Cardiac fibroblast (primary cell): ENCODE measurements at places on chromosomes 13 and 19.

GRCh38 chr19:10111405-10111811 lies at the start of gene P2RY11:
TSS of gene P2RY11 (plus strand) at chr19:10111693. CDS start at chr19:10111722, 29 bp downstream.
- no peak for DNase-seq

DNA sequence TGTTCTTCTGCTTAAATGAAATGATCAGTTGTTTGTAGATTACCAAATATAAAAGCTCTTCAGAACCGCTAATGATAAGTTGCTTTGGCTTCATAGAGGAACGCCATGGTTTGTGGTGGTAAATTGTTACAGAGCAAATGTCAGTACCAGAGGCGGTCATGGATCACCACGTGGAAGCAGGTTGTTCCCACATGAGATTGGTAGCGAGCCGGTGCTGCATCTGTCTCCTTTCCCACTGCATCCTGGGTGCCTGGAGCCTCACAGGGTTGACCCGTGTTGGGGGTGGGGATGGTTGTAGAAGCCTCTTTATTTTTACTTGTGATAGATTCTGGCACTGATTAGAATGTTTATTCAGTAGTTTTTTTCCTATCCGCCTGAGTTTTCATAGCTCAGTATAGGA lies 14.7 kb downstream of the GARRE1 start:
- no peak for DNase-seq

- no peak for DNase-seq
These were observed 37.4 kb downstream of the LSM14A start for GRCh38 chr19:34209726-34210125.

GRCh38 chr19:10888421-10888866 lies 17.1 kb downstream of the CARM1 start:
- DNase-seq = no peak

DNA sequence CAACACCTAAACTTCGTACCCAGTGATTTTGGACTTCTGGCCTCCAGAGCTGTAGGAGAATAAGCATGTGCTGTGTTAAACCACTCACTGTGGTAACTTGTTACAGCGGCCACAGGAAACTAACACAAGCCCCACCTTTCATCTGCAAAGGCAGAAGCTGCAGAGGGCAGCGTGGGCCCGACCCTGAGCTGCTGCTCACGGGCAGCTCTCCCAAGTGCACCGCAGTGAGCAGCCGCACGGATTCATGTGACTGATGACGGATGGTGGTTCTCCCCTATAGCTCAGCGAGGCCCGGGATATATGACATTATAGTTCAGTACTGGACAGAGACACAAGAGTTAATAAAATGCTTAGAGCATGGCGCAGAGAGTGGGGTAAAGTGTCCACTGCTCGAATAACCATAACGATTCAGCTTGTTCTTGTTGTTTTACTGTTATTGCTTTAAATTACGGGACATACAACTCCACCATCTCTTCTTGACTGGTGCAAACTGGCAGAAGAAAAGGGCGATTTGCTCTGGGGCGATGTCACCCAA lies 21.9 kb downstream of the VRK3 start:
- no peak for DNase-seq

DNA sequence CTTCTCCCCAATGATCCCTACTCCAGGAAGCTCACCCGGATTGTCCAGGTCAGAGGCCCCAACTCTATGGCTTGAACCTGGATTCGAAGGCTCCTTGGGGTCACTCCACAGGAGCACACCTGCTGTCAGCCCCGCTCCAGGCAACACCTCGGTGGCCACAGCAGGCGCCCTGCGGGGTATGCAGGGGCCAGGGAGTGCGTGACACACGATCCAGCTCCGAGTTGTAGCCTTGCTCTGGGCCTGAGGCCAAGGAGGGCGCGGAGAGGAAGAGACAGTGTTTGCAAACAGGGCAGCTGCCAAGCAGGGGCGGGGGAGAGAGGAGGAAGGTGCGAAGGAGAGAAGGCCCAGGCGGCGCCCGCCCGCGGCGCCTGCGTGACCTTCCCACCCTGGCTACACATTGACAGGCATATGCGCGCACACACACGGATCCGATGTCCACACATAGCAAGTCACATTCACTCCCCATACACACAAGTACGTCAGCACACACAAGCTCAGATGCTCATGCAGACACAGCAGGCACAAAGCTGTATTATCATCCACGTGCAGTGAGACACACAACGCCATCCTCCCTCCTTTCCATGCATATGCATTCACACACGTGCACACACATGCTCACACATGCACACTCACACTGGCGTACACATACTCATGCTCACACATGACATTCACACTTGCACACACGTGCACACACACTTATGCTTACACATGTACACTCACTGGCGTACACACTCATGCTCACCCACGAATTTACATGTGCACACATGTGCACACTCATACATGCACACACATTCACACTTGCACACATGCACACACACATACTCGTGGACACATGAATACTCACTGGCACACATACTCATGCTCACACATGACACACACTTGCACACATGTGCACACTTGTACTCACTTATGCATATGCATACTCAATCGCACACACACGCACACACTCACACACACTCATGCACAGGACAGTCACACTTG lies 10.4 kb downstream of the SBK2 start:
- DNase-seq = peak; percentile 70

GRCh38 chr13:48571126-48571913 lies 38.4 kb upstream of the RCBTB2 start:
- peak; percentile 70 for DNase-seq

DNA sequence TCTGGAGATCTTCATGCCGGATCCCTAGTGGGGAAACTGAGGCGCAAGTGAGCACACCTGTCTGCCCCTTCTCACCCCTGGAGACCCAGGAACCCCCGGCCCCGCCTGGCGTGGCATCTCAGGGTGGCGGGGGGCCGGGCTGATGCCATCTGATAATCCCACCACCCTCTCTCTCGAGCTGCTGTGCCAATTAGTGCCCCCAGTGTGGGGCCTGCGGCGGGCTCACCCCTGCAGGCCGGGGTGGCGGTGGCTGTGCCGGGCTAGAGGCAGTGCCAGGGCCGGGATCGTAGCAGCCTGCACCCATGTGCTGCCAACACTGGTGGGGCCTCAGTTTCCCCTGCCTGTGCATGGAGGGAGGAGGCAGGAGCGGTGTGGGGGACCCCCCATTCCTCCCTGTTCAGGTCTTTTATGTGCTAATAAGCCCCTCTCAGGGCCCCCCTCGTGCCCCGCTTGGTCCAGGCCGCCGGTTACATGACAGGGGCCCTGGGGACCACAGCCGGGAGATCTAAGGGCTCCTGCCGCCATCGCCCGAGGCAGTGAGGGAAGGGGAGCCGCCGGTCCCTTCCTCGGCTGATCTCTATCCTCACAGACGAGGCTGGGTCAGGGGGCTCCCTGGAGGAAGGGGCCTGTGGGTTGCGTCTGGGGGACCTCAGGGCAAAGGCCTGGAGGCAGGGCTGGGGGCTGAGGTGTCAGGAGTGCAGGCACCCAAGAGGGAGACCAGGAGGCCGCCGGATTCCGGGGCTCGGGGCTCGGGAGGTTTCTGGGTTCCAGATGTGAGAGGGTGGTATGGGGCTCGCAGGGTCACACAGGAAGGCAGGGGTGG lies 8.3 kb downstream of the EFNA2 start:
- no peak for DNase-seq

DNA sequence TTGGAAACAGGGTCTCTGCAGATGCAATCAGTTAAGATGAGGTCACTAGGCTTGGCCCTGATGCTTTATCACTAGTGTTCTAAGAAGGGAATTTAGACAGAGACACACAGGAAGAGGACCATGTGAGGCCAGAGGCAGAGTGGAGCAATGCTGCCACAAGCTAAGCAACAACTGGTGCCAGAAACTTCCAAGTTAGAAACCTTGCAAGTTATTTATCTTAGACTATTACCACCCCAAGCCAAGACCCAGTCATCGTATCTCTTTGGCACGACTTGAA lies 81.1 kb downstream of the DOCK9 start:
- DNase-seq = no peak

- DNase-seq = peak; percentile 55
These were observed 31.7 kb downstream of the IER2 start for GRCh38 chr19:13181747-13182388.

- DNase-seq = no peak
These were observed 892.9 kb downstream of the OLFM4 start for GRCh38 chr13:53921473-53921872.

GRCh38 chr13:25738342-25739196 lies 313.2 kb downstream of the SHISA2 start:
- DNase-seq = peak; percentile 61

DNA sequence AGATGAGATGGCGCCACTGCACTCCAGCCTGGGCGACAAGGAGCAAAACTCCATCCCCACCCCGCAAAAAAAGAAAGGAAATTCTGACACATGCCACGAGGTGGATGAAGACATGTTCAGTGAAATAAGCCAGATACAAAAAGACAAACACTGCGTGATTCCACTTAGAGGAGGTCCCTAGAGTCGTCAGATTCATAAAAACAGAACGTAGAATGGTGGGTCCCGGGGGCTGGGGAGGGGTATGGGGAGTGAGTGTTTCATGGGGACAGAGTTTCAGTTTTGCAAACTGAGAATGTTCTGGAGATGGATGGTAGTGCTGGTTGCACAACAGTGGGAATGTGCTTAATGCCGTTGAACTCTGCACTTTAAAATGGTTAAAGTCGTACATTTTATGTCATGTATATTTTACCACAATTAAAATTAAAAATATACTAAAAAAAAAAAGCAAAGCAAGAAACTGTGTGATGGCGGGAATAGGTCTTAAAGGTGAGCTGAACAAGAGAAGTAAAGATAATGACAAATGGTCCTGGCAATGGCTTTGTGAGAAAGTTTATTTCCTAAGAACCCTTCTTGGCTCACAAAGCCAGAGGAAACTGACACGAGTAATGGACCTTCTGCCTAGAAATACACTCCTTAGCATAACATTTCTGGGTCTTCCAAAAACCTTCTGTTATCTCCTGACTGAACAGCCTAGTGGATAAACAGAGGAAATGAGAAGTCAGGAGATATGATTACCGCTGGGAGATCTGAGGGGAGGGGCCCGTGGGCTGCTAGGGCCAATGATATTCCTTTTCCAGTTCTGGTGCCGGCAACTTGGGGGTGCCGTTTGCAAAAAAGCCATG lies 4.2 kb upstream of the SPC24 start:
- DNase-seq = peak; percentile 87

DNA sequence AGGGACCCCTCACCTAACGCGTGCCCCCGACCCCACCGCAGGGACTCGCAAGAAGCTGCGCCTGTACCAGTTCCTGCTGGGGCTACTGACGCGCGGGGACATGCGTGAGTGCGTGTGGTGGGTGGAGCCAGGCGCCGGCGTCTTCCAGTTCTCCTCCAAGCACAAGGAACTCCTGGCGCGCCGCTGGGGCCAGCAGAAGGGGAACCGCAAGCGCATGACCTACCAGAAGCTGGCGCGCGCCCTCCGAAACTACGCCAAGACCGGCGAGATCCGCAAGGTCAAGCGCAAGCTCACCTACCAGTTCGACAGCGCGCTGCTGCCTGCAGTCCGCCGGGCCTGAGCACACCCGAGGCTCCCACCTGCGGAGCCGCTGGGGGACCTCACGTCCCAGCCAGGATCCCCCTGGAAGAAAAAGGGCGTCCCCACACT lies 4.7 kb upstream of the MYBPC2 start:
- peak; percentile 93 for DNase-seq

DNA sequence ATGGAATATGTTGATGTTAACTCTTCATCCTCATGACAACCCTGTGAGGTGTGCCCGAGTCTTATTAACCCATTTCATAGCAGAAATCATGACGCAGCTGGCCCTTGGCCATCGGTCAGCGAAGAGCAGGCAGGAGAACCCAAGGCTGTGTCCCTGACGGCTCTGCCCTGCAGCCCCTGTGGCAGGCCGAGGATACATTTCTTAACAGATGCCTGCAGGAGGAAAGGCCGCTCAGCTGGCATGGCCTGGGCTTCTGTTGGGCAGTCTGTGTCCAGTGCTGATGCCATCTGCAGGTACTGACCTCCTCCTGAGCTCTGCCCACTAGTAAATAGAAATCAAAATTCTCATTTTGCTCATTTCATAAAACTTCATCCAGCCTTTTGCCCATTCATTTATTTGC lies 35.4 kb upstream of the MCF2L start:
- no peak for DNase-seq

- DNase-seq = no peak
These were observed 5.1 kb downstream of the GAMT start for GRCh38 chr19:1396019-1396767.

GRCh38 chr19:797528-798414 lies 519 bp downstream of the PTBP1 start:
- peak; percentile 97 for DNase-seq

DNA sequence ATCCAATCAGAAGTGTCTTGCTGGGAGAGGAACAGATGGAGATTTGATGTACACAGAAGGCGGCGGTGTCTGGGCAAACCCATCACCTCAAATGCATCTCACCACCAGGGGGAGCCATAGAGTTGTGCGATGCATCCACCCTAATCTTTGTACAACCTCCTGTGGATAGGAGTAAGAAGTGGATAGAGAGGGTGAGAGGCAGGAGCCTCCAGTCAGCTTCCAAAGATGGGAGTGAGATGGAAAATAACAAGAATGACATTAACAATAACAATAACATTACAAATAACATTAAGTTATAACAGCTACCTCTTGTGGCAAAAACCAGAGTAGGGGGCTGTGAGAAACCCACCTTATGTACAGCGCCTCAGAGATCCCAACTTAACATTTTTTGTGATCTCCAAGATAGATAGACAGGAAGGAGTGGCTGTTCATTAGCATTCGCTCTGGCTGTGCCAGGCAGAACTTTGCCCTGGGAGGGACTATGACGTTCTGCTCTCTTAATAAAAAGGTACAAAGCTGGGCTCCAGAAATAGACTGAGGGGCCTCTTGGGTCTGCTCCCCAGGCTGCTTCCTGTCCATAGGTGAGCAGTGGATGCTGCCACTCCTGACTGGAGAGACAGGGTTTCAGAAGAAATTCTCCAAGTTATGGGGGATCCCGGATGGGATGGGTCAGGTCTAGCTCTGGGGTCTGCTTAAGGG lies 5.2 kb upstream of the CEACAM18 start:
- peak; percentile 76 for DNase-seq

GRCh38 chr13:27130979-27131623 lies 40.5 kb downstream of the USP12 start:
- DNase-seq = peak; percentile 61

DNA sequence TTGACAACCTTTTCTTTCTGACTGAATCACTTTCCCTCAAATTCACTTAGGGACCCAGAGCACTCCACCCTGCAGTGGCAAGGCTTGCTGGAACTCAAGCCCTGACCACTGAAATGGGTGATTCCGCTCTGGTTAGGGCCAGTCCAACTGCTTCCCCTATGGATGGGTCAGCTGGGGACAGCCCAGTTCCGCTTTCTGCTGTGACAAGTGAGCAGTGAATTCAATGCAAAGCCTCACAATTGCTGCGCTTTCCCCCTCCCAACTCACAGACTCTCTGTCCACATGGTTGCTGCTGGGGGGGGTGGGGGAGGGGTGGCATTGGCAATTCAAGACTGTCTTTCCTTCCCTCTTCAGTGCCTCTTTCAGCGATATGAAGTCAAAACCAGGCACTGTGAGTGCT lies 18.7 kb downstream of the CD70 start:
- DNase-seq = no peak

GRCh38 chr19:40906512-40906911 lies 24.5 kb upstream of the CYP2A7 start:
- DNase-seq = no peak

- DNase-seq = no peak
These were observed 35.5 kb downstream of the DHRS12 start for GRCh38 chr13:51768378-51768921.
